ENCODE measurements at places on chromosomes 7 and 10.

DNA sequence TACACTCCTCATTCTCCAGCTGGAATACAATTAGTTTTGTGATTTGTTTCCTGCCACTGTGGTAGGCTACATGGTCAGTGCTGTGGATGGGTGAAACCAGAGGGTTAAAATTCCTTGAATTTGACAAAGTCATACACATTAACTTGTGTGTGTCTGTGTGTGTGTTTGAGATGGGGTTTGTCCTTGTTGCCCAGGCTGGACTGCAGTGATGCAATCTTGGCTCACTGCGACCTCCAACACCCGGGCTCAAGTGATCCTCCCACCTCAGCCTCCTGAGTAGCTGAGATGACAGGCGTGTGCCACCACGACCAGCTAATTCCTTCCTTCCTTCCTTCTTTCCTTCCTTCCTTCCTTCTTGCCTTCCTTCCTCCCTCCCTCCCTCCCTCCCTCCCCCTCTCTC, 24.8 kb upstream of the GIMAP8 start:
- DNase-seq = no peak

DNA sequence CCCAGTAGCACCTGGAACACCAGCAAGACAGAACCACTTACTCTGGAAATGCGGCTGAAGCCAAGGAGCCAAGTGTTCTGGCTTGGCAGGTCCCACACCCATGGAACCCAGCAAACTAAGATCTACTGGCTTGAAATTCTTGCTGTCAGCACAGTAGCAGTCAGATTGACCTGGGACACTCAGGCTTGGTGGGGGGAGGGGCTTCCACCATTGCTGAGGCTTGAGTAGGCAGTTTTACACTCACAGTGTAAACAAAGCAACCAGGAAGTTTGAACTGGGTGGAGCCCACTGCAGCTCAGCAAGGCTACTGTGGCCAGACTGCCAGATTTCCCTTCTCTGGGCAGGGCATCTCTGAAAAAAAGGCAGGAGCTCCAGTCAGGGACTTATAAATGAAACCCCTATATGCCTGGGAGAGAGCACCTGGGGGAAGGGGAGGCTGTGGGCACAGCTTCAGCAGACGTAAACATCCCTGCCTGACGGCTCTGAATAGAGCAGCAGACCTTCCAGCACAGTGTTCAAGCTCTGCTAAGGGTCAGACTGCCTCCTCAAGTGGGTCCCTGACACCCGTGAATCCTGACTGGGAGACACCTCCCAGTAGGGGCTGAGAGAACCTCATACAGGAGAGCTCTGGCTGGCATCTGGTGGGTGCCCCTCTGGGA, 121.2 kb downstream of the MTERF1 start:
- no peak for DNase-seq

- DNase-seq = no peak
Measured at GRCh38 chr7:140719721-140720120, 23.2 kb downstream of the NDUFB2 start.

DNA sequence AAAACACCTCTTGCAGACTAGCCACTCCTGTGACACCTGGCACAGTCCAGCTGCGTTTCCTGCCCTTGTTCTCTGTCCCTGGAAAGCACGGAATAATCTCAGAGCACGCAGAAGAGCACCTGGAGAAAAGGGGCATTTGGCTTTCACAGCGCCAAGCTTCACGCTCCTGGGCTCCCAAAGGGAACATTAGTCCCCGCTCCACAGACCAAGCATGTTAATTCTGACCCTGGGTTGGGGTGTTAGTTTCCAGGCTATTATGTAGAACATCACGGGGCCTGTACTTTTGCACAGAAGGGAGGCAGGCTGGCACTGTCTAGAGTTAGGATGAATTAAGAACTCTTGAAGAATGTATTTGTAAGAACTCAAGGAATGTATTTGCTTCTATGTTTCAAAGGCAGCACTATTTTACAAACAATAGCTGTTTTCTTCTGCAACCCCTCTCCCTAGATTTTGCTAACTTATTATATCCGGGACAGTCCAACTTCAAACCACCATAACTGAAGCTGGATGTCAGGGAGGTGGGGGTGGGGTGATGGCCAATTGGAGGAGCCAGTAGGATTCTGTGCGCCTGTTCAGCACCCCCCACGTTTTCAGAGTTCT, 62.2 kb upstream of the TRIM8 start:
- no peak for DNase-seq

GRCh38 chr10:115654961-115655360, 561.8 kb downstream of the ATRNL1 start:
- no peak for DNase-seq

DNA sequence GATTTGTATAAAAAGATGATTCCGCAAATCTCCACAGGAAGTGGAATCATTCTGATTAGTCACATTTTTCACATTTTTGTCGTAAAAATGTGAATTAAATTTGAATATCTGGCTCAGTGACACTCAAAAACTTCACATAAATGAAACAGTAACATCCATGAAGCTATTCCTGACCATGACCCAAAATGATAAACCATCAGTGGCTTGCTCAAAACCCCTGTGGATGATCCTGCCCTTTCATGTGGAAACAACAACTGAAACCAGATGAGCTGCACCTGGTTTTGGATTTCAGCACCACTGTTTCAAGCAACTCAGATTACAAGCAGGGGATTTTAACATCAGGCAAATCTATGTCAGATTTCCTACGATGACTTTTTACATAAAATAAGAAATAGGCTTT, 80.3 kb downstream of the AMPH start:
- DNase-seq = no peak

GRCh38 chr10:86658751-86659150, 4.4 kb downstream of the OPN4 start:
- no peak for DNase-seq

DNA sequence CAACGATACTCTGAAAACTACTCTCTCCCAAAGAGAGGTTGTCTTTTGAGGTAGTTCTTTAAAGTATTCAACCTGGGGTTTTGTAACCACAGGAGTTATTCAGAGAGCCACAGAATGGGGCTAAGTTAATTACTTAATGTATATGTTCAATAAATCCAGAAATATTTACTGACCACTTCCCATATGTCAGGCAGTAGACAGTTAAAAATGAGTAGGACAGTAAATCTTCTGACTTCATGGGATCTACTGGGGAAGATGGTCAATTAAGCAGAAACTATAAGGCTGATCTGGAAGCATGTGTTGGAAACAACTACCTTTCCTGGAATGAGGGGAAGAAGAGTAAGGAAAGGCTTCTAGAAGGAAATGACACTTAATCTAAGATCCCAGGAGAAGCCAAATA, 167.7 kb downstream of the MAGI2 start:
- DNase-seq = no peak

DNA sequence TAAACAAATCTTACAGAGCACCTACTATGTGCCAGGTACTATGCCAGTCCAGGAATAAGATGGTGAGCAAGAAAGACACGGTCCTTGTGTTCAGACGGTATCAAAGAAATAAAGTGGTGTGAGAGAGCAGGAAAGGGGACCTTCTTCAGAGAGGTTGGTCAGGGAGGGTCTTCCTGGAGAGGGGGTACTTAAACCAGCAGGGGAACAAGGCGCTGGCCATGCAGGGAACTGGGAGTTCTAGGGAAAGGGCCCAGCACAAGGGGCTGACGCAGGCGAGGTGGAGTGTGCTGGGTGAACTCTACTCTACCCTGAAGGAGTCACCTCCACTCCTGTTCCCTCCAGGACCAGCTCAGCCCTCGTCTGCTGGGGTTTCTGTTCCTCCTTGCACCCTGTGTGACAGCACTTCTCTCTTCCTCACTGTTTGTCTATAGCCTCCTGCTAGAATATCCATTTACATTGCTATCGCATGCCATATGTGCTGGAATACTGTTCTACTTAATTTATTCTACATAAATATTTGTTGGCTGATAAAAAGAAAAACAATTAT, 73.5 kb downstream of the AOAH start:
- no peak for DNase-seq

DNA sequence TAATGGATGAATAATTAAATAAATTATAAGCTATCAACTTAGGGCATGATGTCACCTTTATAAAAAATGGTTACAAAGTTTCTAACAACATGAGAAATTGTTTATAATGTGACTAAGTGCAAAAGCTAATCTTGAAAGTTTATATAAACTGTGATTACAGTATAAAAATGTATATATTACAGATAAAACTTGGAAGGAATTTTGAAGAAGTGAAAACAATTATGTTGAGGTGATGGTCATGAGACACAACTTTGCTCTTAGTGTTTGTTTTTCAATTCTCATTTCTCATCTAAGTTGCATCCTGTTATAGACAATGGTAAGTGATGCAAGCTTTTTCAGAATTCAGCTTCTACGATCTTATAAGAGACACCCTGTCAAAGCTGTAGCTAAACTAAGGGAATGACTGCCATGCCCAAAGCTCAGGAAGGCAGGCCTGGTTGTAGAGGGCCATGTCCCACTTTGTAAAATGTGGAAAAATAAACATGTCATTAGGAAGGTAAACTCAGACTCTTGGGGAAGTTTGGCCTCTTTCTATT, 23.9 kb downstream of the MACC1 start:
- DNase-seq = no peak

DNA sequence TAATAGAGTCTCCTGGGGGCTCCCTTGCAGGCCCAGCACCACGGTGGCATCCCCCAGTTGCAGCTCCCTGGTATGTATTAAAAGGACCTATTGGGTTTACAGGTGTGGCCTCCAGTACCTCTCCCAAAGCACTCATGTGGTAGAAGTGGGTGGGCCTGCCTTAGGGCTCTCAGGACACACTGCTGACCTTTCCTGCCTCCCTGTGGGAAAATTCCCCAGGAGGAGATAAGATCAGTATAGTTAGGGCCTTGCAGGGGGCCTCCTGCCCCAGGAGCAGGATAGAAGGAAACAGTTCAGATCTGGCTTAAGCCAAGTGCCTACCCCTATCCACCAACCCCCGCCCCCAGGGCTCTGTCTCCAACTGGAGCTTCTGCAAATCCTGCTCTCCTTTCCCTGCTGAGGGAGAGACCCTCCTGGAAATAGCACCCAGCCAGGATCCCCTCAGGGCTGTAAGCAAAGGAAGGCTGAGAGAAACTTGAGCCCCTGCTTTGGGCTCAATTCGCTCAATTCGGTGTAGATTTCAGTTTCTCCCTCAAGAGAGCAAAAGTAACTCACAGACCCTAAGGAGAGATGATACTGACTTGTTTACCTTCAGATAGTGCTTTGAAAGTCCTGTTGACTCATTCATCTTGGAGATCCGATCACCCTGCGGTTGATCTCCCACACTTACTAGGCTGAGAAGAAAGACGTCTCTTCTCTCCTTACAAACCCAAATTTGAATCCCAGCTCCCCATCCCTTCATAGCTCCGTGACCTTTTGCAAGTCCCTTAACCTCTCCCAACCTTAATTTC, 130.6 kb downstream of the WDR11 start:
- DNase-seq = no peak

DNA sequence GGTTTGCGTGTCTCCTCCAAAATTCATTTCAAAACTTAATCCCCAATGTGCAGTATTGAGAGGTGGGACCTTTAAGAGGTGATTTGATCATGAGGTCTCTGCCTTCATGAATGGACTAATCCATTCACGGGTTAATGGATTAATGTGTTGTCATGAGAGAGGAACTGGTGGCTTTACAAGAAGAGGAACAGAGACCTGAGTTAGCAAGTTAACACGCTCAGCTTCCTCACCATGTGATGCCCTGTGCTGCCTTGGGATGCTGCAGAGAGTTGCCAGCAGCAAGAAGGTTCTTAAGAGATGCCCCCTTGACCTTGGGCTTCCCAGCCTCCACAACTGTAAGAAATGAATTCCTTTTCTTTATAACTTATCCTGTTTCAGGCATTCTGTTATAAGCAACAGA, 3.7 kb upstream of the TCTN3 start:
- no peak for DNase-seq
